Esophagus muscularis mucosa (tissue), 4 donors: ENCODE measurements at places on chromosomes 5 and 9. TPM values are rescaled to one million over a fixed set of nuclear protein-coding genes. Genes with fewer than 3 reads are reported as not detected.

DNA sequence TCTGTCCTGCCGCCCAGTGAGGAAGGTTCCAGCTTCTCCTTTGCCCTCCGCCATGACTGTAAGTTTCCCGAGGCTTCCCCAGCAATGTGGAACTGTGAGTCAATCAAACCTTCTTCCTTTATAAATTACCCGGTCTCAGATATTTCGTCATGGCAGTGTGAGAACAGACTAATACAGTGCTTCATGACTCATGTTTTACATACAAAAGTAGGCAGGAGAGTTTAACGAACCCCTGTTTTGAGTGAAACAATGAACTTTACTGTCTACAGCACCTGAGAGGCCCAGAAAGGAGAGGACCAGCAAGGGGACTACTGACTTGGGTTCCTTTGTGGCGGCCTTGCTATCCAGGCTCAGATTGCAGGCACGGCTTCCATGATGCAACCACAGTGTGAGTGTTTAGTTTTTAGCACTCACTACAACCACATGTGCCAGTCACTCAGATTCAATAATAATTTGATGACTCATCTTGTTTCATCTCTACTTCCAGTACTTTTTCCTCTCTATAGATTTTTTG, 139.1 kb upstream of the CLINT1 start:
- no peaks in the 10 kb centered on the region for H3K27me3 ChIP-seq
- no peaks in the 10 kb centered on the region for H3K36me3 ChIP-seq
- H3K27ac ChIP-seq: no peak overlapping the region
- H3K4me3 ChIP-seq: no peak overlapping the region

GRCh38 chr5:39062530-39062929, 11.7 kb downstream of the RICTOR start:
- H3K27me3 ChIP-seq: no peaks in the 10 kb centered on the region
- peaks cover 43% of the 10 kb centered on the region for H3K4me1 ChIP-seq
- peaks cover 11% of the 10 kb centered on the region for H3K36me3 ChIP-seq
- H3K4me3 ChIP-seq: no peak overlapping the region

- DNase-seq: no peak
- H3K4me1 ChIP-seq: peaks cover 85% of the 10 kb centered on the region
- no peaks in the 10 kb centered on the region for H3K27me3 ChIP-seq
- H3K36me3 ChIP-seq: no peaks in the 10 kb centered on the region
- H3K27ac ChIP-seq: peak overlapping the region; percentile 90
Observed at GRCh38 chr5:149802008-149802680, 72.0 kb downstream of the PPARGC1B start.

GRCh38 chr5:151233616-151234085, 9.8 kb upstream of the CCDC69 start:
- no peak overlapping the region for H3K4me3 ChIP-seq
- peaks cover 20% of the 10 kb centered on the region for H3K4me1 ChIP-seq
- H3K36me3 ChIP-seq: no peaks in the 10 kb centered on the region
- H3K27ac ChIP-seq: peak overlapping the region; percentile 76
- H3K27me3 ChIP-seq: no peaks in the 10 kb centered on the region
- no peak for DNase-seq

DNA sequence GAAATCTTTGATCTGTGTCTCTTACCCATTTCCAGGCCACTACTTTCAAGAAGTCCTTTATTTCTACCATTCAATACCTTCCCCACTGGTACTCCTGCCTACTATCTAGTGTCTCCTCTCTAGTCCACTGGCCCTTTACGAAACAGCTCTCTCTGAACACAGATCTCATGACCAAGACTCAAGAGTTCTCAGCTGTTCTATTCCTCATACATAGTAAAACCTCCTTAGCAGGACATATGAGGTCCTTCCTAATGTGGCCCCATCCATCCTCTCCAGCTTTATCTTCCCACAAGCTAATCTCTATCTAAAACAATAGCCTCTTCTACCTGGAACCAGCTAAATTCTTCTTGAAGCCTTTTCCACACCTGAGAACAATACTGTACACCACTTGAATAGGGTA, 2.6 kb downstream of the TEX10 start:
- no peaks in the 10 kb centered on the region for H3K36me3 ChIP-seq
- H3K27me3 ChIP-seq: no peaks in the 10 kb centered on the region
- H3K4me1 ChIP-seq: peaks cover 35% of the 10 kb centered on the region
- DNase-seq: no peak

DNA sequence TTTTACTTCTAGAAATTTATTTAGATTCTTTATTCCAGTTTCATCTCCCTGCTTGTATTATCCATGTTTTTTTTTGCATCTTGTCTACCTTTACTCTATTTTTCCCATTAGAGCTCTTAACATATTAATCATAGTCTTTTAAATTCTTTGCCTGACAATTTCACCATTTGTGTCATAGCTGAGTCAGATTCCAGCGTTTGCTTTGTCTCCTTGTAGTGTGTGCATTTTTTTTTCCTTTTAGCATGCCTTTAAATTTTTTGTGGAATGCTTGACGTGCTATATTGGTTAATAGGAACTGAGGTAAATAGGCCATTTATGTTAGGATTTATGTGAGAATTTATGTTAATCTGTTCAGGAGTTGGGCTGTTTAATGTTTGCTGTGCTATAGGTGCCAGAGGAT, 41.8 kb upstream of the NFIL3 start:
- DNase-seq: no peak
- no peak overlapping the region for H3K4me3 ChIP-seq
- no peaks in the 10 kb centered on the region for H3K27me3 ChIP-seq
- H3K27ac ChIP-seq: no peak overlapping the region
- H3K4me1 ChIP-seq: no peaks in the 10 kb centered on the region

GRCh38 chr9:78963911-78964310, 607.9 kb upstream of the TLE4 start:
- H3K36me3 ChIP-seq: no peaks in the 10 kb centered on the region
- no peak overlapping the region for H3K4me3 ChIP-seq
- H3K27me3 ChIP-seq: no peaks in the 10 kb centered on the region
- DNase-seq: no peak
- H3K4me1 ChIP-seq: no peaks in the 10 kb centered on the region

- no peak for DNase-seq
- no peaks in the 10 kb centered on the region for H3K27me3 ChIP-seq
- no peaks in the 10 kb centered on the region for H3K4me1 ChIP-seq
Observed at GRCh38 chr9:112544477-112544876, 57.9 kb downstream of the KIAA1958 start.

DNA sequence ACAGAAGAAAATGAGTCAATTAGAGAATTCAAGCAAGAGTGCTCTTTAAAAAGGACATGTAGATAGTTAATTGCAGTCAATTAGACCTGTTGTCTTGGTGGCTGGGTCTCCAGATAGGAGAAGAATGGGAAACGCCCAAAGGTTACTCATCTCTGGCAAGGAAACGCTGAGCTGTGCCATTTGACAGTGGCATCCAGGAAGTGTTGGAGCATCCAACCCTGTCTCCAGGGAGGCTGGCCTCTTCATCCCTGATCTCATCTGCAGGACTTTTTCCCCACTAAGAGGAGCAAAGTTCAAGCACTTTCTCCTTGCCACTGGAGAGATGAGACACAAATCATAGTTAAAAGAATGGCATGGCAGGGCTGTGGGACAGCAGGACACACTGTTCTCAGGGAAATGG, 111.7 kb upstream of the MSX2 start:
- no peaks in the 10 kb centered on the region for H3K27me3 ChIP-seq
- H3K36me3 ChIP-seq: no peaks in the 10 kb centered on the region
- no peak for DNase-seq
- H3K4me3 ChIP-seq: no peak overlapping the region

GRCh38 chr9:114465417-114465816, 39.9 kb downstream of the WHRN start:
- no peaks in the 10 kb centered on the region for H3K4me1 ChIP-seq
- H3K4me3 ChIP-seq: no peak overlapping the region
- H3K27ac ChIP-seq: no peak overlapping the region
- DNase-seq: no peak
- no peaks in the 10 kb centered on the region for H3K27me3 ChIP-seq

DNA sequence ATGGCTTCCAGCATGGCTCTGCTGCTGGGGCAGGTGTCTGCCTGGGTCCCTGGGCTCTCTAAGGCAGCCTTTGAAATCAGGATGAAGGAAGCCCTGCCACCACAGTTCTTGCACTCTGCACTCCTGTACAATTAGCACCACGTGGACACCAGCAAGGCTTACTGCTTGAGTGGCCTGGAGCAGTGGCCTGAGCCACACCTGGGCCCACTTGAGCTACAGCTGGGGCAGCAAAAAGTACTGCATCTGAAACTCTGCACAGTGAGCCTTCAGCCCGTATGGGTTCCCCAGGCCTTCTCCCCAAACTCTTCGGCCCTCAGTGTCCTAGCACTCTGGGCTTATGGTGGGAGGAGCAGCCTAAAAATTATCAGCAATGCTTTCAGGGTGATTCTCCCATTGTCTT, 8.0 kb upstream of the INIP start:
- no peaks in the 10 kb centered on the region for H3K36me3 ChIP-seq
- no peaks in the 10 kb centered on the region for H3K27me3 ChIP-seq
- no peaks in the 10 kb centered on the region for H3K4me1 ChIP-seq
- no peak for DNase-seq
- no peak overlapping the region for H3K27ac ChIP-seq
- no peak overlapping the region for H3K4me3 ChIP-seq

GRCh38 chr5:171660434-171660833, 125.2 kb upstream of the SMIM23 start:
- H3K27me3 ChIP-seq: no peaks in the 10 kb centered on the region
- no peaks in the 10 kb centered on the region for H3K4me1 ChIP-seq
- no peak overlapping the region for H3K4me3 ChIP-seq
- no peak for DNase-seq
- no peak overlapping the region for H3K27ac ChIP-seq

- H3K27ac ChIP-seq: no peak overlapping the region
- DNase-seq: no peak
- peaks cover 12% of the 10 kb centered on the region for H3K27me3 ChIP-seq
- peaks cover 12% of the 10 kb centered on the region for H3K4me1 ChIP-seq
Observed at GRCh38 chr5:1315709-1316587, 21.1 kb upstream of the TERT start.

DNA sequence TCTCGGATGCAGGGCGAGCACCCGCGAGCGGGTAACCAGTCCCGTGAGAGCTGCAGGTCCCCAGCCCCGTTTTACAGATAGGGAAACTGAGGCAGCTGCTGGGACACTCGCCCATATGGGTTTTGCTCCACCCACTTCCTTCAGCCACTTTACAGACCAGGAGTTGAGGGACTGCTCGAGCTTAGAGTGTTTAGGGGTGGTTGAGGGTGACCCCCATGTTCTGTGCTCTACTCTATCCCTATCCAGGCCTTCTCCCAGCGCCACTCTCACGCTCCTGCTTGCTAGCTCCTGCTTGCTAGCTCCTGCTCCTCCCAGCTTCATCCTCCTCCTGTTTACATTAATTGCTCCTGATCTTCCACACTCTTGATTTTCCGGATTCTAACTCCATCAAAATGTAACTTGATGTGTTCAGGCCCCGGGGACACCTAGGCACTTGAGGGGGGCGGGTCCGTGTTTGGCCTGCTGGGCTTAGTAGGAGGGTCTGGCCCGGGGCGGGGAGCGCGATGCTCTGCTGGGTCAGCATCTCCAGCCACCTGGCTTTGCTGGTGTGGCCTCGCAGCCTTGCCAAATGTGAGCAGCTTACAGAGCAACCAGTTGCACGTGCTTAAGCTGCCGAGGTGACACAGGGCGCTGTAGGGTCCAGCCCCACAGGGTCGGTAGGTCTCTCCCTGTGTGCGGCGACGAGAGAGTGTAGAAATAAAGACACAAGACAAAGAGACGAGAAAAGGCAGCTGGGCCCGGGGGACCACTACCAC, 1.5 kb upstream of the PTGES2 start:
- peaks cover 12% of the 10 kb centered on the region for H3K27me3 ChIP-seq
- peak overlapping the region; percentile 90 for H3K27ac ChIP-seq
- peak overlapping the region; percentile 97 for H3K4me3 ChIP-seq
- peaks cover 4% of the 10 kb centered on the region for H3K36me3 ChIP-seq
- peaks cover 39% of the 10 kb centered on the region for H3K4me1 ChIP-seq

DNA sequence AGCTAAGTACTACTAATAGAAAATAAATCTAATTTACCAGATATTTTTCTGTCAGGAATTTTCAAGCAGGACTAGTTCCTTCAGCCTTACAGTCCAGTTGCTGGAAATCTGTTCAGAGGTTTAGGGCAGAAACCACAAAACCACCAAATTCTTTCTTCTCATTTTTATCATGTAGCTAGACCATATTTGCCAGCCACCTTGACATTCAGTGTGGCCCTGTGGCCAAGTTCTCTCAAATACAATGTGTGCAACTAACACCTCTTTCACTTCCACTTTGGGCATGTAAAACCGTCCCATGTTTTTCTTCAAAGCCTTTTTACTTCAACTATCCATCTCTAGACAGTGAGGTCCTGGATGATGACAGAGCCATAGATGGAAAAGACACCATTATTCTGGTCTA, 1133.2 kb upstream of the CDH18 start:
- H3K36me3 ChIP-seq: no peaks in the 10 kb centered on the region
- no peaks in the 10 kb centered on the region for H3K27me3 ChIP-seq
- no peaks in the 10 kb centered on the region for H3K4me1 ChIP-seq
- H3K27ac ChIP-seq: no peak overlapping the region
- H3K4me3 ChIP-seq: no peak overlapping the region

- H3K27ac ChIP-seq: no peak overlapping the region
- DNase-seq: no peak
- no peaks in the 10 kb centered on the region for H3K4me1 ChIP-seq
- H3K4me3 ChIP-seq: no peak overlapping the region
Observed at GRCh38 chr5:17436350-17436749, 61.7 kb upstream of the TAF11L2 start.

DNA sequence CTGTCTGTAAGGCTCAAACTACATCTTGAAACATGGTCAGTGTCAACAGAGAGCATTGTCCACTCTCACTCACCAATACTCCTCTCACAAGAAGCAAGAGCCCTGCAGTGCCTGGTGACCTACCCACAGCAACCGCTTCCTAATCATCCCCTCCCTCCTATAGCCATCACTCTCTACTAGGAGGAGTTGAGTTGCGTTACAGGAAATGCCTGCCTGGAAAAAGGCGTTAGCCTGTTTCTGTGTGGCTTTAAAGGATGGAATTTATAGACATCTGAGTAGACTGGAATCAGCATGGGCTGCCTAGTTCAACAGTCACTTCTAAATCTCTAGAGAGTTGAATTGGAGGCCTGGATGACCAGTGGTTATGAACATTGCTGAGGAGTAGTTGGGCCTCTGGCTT, 108.3 kb upstream of the FER start:
- peaks cover 6% of the 10 kb centered on the region for H3K4me1 ChIP-seq
- no peaks in the 10 kb centered on the region for H3K27me3 ChIP-seq
- no peak overlapping the region for H3K27ac ChIP-seq
- no peak for DNase-seq
- no peak overlapping the region for H3K4me3 ChIP-seq

Gene PCDHGC4
- total RNA-seq: 2.4 TPM
